Activated T-helper 2 cell treated with anti-CD3 and anti-CD28 coated beads, Interferon-gamma antibody, Interleukin-2, Interleukin-4, amounts not matched to agents 10 μg/mL and 5 μg/mL and 100 μg/mL, durations not matched to agents 14 hours and 24 hours and 36 hours (primary cell): ENCODE measurements at places on chromosomes 2 and 18.

DNA sequence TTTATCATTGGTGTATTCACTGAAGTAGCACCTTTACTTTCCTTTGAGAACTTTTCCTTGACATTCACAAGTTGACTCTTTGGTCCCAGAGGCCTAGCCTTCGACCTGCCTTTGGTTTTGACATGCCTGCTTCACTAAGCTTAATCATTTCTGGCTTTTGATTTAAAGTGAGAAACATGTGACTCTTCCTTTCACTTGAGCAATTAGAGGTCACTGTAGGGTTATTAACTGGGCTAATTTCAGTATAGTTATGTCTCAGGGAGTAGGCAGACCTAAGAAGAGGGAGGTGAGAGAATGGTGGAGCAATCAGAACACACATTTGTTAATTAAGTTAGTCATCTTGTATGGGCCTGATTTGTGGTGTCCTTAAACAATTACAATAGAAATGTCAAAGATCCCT is 1040.7 kb upstream of the SLC39A10 start:
- DNase-seq = no peak

- DNase-seq = no peak
Observed at GRCh38 chr2:195842932-195843331, 185.9 kb downstream of the SLC39A10 start.

GRCh38 chr2:230956827-230957755 is 32.0 kb upstream of the GPR55 start:
- no peak for DNase-seq

GRCh38 chr18:35089382-35089781 is 48.2 kb downstream of the MAPRE2 start:
- no peak for DNase-seq

DNA sequence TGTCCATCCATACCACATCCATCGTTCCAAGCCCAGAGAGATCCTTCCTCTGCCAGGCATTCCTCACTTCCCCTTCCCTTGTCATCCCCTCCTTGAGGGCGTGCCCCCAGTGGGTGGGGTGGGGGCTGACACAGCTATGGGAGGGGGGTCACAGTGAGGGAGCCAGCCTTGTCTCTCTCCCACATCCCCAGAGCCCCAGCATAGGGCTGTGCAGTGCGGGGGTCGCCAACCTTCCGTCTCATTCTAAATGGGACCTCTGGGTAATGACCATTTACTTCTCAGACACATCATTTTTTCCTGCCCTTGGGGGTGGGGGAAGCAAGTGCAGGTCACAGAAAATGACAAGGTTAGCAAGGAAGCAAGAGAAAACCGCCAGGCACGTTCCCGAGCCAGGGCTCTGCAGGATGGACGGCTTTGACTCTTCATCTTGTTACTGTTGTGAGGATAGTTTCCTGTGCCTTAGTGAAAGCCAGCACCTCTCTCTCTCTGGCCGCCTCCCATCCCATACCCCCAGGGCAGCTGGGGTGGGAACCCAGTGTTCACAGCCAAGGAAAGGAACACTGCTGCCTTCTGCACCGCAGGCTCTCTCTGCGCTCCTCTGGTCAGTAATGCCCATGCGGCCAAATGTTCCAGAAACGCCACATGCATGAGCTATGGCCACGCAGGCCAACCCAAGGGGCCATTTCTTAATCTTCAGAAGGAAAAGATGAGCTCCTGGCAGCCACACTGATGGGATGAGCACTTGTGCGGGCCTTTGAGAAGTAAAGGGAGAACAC is 22.7 kb upstream of the OTOS start:
- no peak for DNase-seq

DNA sequence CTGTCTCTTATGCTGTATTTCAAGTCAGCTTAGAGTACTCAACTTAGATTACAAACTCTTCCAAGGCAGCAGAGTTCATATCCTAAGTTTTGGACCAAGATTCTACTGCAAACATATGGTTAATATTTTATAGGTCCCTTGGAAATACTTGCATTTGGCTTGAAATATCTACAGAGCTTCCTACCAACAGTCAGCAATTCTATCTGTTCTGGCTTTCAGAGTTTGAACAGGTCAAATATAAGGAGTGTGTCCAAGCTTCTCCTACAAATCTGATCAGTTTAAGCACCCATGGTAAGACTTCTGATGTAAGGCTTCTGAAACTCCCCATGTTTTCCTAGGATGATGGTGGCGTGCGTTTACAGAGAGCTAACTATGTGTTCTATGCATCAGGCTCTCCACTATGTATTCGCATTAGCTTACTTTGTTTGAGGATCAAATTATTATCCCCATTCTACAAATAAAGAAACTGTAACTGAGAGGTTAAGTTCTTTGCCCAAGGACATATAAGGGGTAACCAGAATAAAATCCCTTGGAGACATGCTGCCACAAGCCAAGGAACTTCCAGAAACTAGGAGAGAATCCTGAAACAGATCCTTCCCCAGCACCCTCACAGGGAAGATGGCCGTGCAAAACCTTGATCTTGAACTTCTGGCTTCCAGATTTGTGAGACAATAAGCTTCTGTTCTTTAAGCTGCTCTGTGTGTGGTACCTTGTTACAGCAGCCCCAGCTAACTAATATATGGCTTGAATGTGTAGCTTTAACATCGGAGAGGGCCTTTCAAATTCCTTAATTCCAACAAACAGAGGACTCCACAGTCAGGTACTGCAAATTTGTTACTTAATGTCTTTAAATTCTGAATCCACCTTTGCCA is 55.1 kb downstream of the ATP8B1 start:
- no peak for DNase-seq

DNA sequence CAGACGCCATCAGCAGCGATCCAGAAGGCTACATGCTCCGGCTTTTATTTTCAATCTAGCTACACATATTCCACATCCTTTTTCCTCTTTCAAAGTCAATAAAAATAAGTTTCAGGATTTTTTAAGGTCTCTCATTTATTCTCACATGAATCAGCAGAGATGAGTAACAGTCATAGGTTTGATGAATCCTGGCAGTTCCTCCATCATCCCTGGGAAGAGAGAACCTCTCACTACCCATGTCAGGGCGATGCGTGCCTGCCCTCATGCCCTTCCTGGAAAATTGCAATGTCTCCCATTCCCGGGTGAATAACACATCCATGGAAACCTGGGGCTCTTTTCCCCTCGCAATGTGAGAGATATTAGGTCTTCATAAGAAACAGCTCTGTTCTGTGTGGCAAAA is 301.1 kb upstream of the SMIM21 start:
- no peak for DNase-seq

DNA sequence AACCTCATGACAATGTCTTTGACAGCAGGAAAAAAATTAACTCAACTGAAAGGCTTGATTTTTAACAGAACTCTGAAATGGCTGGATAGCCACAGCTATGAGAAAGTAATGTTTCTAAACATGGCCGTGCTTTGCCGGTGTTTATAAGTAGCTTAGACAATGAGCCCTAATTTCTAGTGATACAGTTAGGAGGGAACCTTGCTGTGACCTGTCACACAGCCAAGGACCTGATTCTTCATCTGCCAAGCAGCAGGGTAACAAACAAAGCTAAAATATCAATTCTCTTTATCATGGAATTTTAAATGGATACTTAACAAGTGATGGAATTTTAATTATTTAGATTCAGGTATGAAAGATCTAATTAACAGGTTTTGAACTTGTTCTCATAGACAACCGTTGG is 24.3 kb upstream of the DYNC2LI1 start:
- DNase-seq = no peak

- no peak for DNase-seq
Observed at GRCh38 chr2:229884775-229885699, 36.8 kb downstream of the TRIP12 start.

DNA sequence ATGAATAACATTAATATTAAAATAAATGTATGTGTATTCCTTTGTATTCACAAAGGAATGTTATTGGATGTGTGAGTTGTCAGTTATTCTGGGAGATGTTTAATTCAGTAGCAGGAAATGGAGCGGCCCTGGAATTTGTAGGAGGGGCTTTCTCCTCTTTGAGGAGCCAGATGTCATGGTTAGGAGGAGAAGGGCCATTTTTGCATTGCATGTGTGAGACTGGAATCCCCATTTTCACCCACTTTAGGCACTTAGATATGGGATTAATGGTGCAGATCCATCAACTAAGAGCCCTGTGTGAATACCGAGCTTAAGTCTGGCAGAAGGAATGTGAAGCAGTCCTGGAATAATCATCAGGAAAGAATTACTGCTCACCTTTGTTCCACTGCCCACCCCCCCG is 439.2 kb downstream of the PARD3B start:
- DNase-seq = no peak

GRCh38 chr2:127025359-127026166 is 81.4 kb downstream of the BIN1 start:
- DNase-seq = peak; percentile 69

- no peak for DNase-seq
Observed at GRCh38 chr2:170477630-170478029, 237.5 kb upstream of the SP5 start.

- DNase-seq = no peak
Observed at GRCh38 chr18:35030277-35030989, 10.8 kb upstream of the MAPRE2 start.

DNA sequence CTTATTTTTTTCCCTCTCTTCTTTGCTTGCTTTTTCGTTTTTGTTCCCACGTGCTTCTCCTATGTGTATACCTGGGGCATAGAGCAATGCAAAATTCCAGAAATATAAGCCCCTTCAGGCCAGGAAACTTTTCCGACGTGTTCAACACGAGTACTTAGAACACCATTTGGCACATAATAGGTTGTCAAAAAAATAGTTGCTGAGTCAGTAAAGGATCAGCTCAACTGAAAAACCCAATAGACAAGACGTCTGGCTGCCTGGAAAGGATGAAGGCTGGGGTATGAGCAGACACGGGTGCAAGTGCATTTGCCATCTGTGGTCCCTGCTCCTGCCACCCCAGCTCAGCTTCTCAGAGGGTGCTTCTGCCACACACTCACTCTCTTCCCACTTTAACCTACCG is 823.0 kb upstream of the SOX11 start:
- no peak for DNase-seq

DNA sequence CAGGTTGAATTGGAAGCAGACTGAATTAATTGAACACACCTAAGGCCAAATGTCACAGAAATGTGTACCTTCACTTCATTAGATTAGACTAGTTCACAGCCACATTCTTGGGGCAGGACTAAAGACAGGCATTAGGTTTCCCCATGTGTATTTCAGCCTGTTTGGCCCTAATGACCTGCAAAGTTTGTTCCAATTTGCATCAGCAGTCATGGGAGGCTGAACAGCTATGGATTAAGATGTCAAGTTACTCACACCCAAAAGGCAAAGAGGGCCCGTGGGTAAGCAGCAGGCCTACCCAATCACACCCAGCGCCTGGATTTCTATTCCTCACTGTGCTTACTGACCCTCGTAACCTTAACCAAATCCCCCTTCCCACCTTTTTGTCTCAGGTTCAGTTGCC is 99.6 kb upstream of the RIOK3 start:
- no peak for DNase-seq

GRCh38 chr2:215354771-215355695 is 43.2 kb downstream of the ATIC start:
- DNase-seq = no peak

DNA sequence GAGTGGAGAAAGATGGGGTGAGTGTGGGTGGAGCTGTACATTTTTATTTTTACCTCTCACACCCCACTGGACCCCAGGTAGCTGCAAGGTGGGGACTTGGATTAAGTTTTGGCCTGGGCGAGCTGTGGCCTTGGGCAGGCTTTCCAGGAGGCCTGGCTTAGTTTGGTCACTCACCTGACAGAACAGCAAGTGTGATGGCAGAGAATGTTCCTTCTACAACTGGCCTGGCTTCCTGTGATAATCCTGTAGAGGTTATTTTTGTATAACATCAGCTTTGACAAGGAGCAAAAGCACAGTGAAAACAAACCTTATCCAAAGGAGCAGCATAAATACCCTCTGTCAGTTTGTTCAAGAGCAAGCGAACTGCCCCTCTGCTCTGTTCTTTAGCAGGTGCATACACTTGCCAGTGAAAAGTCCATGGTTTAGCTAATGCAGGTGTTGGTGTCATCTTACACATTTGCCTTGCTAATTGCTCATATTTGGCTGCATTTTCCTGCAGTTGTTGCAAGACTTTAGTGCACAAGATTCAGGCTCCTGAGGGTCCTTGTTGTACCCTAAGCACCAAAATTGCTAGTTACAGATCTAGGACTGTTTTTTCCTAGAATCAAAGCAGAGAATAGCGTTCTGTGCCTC is 6.3 kb downstream of the THNSL2 start:
- no peak for DNase-seq

DNA sequence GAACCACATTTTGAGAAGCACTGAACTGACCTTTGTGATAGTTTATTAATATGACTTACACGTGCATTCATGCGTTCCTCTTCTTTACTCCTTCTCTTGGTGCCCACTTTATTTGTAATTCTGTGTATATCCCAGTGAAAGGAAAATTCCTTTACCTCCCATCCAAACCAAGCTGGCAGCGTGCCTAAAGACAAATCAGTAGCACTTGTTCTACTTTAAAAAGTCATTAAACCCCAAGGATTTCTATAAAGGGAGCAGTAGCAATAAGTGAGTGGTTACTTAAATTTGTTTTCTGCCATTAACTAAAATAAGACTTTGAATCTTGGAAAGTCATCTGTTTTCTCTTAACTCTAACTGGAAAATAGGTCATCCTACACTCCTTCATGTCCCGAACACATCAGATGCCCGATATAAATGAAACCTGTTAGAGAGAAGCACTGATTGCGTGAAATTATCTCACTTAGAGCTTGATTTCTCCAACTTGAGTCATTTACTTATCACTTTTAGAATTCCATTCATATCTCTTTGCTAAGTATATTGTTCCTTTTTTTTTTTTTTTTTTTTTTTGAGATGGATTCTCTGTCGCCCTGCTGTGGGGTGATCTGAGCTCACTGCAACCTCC is 10.7 kb downstream of the PIK3C3 start:
- DNase-seq = no peak

DNA sequence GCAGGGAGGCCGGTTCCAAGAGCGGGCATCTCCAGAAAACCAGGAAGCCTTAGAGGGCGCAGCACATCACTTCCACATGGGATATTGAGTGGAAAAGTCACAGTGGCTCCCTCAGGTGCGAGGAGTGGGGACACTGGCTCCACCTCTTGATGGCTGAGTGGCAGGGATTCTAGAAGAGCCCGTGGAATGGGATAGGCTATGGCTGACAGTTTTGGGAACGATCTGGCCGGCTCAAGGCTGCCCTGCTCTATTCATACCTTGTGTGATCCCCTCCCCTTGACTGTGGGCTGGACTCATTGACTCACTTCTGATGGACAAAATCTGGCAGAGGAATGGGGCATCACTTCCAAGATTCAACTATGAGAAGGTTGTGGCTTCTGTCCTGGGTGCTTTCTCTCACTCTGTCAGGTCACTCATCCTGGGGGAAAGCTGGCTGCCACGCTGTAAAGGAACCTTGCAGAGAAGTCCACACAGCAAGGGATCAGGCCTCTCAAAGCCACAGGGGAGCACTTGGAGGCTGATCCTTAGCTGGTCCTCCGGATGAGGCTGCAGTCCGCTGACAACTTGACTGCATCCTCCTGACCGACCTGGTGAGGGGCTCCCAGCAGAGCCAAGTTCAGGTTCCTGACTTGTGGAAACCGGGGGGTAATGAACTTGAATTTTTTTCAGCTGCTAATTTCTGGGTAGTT is 46.7 kb upstream of the HS6ST1 start:
- no peak for DNase-seq

DNA sequence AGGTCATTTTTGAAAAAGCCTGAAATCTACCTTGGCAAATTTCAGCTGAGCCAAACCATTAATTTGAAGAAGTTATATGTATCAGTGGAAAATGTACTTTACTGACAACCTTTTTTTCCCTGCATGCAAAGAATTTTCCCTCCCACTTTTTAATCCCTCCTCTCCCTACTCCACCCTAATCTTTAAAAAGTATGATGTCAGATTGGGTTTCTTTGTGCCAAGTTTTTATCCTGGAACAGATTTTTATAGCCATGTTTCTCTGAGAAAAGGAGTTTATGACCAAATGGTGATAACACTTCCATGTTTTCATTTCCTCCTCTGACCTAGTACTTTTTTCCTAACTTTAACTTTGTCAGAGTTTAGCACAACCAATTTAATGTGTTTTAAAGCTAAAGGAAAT is 250.3 kb upstream of the FOSL2 start:
- DNase-seq = no peak
